ENCODE measurements at places on chromosomes 1 and 21.

DNA sequence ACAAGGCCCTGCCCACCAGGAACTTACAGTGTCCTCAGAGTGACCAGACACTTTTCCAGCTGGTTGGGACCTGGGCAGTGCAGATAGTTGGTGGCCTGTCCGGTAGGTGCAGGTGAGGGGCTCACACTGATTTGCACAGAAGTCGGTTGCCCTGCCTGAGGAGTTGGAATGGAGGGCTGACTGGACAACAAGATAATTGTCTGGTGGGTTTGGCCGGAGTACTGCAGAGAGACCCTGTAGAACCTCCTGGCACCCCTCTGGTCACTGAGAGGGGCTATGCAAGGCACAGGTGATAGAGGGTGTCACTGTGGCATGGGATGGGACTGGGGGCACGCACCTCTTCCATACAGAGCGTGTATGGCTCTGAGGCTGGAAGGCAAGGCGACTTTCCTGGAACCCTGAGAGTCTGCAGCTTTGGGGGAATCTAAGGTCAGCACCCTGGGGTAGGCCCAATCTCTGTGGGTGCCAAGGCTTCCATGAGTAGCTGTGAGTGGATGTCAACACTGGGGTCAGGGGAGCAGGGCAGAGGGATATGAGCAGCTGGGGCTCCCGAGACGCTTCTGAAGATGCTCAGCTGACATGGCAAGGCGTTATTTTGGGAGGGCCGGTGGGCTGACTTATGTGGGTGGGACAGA, 7.6 kb upstream of the PLA2G2D start:
- DNase-seq, result no peak

DNA sequence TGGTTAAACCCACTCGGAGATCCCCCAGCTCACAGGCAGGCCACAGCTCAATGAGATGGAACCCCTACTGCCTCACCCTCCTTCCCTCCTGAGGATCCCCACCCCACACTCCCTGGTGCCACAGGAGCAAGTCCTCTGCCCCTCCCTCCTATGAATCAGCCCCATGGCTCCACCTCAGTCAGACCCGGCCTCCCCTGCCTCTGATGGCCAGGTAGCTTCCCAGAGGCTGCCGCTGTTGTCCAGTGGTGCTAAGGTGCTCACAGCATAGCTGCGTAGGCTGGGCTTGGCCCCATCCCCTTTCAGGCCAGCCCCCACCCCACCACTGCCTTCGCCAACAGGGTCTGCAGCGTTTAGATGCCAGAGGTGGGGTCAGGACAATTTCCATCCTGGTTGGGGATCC, 98.5 kb upstream of the IGSF21 start:
- DNase-seq, result no peak

GRCh38 chr21:38188037-38188436, 68.8 kb upstream of the KCNJ15 start:
- no peak for DNase-seq

DNA sequence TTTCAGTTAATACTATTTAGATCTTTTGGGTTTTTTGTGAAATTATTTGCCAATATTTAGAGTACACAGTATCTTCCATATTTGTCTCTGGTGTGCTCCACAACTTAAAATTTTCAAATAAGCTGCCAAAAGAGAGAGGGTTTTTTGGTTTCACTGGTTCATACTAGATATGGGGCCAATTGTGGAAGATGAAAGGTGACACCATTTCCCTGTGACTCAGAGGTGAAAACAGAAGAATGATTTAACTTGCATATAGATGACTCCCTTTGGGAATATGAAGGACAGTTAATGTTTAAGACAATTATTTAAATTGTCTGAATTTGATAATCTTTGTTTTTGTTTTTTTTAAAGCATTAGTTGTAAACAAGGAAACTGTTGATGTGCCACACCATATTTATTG, 37.5 kb downstream of the IVNS1ABP start:
- no peak for DNase-seq

DNA sequence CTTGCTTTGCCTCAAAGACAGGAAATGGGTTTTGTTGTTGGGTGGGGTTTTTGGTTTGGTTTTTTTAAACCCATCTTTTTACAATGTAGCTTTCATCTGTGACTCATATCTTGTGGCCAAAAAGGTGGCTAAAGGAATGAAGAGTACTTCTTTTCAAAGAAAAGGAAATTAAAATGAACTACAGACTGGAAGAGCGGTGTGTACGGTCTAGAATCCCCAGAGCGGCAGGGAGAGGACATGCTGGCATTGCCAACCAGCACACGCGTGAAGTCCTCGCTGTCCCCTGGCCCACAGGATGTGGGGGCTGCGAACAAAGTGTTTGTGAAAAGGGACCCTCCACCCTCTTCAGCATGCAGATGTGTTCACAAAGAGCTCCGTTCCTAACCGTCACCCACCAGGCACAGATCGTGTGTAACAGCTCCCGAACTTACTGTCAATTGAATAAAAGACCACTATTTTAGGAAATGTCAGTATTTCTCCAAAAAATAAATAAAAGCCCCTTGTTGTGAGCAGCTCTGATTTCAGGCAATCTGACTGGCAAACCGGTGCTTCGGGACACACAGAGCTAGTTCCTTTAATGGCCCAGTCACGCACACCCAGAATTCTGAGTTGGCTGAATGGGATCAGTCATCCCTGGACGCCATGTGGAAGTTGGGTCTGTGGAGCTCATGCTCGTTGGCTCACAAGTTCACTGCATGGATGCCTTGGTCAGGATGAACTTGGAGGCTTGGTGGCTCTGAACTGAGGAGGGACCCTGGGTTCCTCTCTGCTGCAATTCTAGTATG, 602.9 kb downstream of the NPHP4 start:
- DNase-seq, result no peak

DNA sequence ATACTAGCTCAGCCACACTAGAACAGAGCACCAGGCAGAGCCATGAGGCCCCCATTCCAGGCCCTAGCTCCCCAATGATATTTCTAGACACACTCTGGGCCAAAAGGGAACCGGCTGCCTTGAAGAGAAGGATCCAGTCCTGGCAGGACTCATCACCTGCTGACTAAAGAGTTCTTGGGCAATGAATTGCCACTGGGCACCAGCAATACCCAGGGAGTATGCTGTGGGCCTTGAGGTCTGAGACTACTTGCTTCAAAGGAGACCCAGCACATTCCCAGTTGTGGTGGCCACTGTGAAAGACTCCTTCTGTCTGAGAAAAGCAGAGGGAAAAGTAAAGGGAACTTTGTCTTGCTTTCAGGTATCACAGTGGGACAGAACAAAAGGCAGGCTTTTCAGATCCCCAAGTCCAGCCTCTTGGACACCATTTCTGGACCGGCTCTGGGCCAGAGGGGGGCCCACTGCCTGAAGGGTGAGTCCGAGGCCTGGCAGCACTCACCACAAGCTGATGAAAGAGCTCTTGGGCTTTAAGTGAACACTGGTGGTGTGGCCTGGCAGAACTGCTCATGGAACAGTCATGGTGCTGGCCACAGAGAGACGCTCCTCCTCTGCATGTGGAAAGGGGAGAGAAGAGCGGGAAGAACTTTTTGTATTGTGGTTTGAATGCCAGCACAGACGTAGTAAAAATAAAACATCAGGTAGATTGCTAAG, 72.5 kb downstream of the CDC42BPA start:
- DNase-seq, result no peak

DNA sequence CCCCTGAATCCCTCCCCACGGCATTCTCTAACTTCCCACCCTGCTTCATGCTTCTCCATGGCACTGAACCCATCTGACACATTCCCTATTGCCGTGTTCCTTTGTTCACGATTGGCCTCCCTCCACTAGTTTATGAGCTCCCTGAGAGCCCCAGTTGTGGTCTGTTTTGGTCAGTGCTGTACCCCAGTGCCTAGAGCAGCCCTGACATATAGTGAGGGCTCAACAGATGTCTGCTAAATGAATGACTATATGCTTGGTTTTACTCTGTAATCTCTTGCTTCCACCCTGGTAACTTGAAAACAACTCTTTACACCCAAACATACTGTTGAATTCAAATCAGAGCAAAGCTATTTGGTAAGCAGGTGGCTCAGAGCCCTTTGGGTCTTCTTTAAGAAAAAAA, 171.1 kb upstream of the EDN2 start:
- no peak for DNase-seq

Measured in stimulated activated CD4-positive, alpha-beta T cell treated with anti-CD3 and anti-CD28 coated beads, Interleukin-1b, Interleukin-23, amount 100 ng/mL, for 4 hours (primary cell).